ENCODE measurements at places on chromosomes 5 and 9. TPM values are rescaled to one million over a fixed set of nuclear protein-coding genes. Genes with fewer than 3 reads are reported as not detected.
A peak's percentile ranks its signal among the peaks of the same experiment; 100 is the strongest.

Gene HMCN2
- total RNA-seq, result not detected

Gene CDH10
- total RNA-seq, result not detected

Gene C9orf153
- total RNA-seq, result not detected

Gene PCDHGC5
- 0.17 TPM for total RNA-seq

Gene AHRR
- 11.0 TPM for total RNA-seq

- no peak for DNase-seq
Observed at GRCh38 chr9:95134457-95134881, 183.0 kb downstream of the FANCC start.

- DNase-seq, result no peak
Observed at GRCh38 chr5:97531549-97531948, 348.5 kb upstream of the RIOK2 start.

DNA sequence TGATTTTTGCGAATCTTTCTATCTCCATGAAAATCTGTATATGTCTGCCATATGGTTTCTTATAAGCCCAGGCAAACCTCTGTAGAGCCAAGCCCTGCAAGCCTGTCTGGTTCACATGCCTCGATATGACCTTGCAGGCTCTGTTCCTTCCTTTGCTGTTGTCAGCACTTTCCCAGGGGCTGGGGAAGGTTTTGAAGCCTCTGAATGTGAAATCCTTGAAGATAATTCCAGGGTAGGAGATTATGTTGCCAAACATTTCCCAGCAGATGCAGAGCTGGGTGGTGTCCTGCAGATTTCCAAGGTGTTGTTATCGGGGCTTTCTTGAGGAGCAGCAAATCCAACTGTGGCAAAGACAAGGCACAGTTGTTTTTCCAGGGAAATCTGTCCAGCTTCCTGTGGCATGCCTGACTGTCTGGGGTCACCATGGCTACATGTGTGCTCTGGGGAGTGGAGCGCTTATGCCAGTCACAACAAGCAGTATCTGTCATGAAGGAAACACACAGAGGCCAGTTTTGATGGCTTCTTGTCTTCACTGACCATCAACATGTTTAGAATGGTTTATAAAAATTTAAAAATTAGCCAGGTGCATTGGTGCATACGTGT is 60.7 kb upstream of the RPS23 start:
- DNase-seq, result no peak

DNA sequence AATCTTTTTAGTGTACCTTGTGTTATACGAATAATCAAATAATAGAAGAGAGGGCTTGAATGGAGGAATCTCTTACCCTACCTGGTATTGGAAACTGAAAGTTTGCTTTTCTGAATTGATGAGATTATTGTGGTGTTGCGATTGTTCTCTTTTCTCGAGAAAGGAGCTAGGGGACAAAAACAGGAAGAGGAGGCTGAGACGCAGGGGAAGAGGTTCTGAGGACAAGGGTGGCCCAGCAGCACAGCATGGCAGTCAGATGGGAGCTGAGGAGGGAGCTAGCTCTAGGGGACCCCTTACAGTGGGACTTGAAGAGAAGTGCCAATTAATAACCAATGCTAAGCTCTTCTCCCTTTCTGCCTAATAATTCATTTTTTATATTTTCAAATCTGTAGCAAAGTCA is 183.3 kb upstream of the DMAC1 start:
- DNase-seq, result no peak

- DNase-seq, result peak; percentile 86
Observed at GRCh38 chr9:136533775-136534157, 12.1 kb downstream of the NOTCH1 start.

DNA sequence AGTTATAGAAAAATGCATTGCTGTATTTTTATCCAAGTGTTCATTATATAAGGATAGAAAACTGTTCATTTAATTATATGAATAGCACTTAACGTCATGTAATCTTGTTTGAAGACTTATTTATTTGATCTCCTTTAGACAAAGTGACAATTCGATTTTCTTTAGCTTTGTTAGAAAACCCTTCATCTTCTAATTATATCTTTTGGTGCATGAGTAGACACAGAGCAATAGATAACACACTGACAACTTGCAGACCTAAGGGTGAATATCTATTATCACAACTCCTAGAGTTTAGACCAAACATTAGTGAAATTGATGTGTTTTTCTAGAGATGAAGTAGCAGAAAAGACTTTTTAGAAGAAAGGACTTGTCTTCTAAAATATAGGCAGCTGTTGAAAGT is 446.4 kb upstream of the SEMA6A start:
- no peak for DNase-seq

DNA sequence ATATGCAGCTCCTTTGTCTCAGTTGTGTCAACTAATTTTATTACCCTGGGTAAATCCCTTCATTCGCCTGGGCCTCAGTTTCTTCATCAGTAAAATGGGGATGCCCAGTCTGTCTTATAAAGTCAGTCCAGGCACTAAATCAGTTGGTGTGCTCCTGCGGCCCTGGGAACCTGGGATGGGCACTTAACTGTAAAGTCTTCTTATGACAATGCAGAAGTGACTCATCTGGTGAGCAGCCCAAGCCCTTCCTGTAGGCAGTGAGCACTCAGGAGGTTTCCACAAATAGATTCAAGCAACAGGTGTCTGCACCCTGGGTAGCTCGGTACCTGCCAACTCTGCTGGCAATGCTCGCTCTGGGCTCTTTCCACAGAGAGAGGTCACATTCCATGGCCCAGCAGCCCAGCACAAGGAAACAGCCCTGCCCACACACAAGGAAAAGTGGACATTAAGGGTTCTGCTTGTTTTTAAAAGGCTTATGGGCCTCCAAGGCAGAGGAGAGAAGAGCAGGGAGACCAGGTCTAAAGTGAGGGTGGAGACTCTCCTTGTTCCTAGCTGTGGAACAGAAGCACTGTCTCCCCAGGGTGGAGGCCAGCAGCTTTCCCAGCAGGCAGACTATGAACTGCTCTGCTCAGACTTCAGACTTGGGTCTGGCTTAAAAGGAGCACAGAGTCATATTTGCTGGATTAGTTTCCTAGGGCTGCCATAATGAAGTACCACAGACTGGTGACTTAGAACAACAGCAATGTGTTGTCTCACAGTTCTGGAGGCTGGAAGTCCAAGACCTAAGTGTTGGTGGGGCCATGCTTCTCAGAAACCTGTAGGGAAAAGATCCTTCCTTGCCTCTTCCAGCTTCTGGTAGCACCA is 89.7 kb upstream of the ADRA1B start:
- no peak for DNase-seq

- no peak for DNase-seq
Observed at GRCh38 chr9:87062746-87063145, 115.4 kb upstream of the GAS1 start.

DNA sequence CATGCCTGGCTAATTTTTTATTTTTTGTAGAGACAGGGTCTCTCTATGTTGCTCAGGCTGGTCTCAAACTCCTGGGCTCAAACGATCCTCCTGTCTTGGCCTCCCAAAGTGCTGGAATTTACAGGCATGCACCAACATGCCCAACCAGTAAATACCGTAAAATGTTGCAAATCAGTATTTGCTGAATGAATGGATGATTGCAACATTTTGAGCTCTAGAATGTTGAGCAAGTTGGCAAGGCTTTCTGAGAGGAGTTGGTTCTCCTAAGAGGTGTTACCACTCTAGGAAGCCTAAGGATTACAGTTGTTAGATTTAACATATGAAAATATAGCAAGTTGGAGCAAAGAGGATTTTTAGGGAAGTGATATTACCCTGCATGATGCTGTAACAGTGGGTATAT is 15.6 kb upstream of the DMXL1 start:
- DNase-seq, result no peak

GRCh38 chr5:54844905-54845566 is 140.4 kb downstream of the ESM1 start:
- DNase-seq, result no peak

DNA sequence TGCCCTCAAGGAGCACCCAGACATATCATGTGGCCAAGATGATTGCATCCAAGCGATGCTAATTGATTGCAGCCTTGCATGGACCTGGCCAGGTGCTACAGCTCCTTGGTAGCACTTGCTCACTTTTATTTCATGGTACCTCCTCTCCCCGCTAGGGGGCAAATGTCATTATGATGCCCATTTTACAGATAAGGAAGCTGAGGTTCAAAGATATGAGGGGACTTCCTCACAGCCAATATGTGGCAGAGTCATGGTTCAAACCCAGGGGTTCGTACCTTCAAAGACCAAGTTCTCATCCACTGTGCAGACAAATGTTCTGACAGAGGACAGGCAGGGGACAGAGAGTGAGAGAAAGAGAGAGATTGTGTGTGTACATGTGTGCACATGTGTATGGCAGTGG is 21.9 kb upstream of the KCNMB1 start:
- DNase-seq, result no peak

DNA sequence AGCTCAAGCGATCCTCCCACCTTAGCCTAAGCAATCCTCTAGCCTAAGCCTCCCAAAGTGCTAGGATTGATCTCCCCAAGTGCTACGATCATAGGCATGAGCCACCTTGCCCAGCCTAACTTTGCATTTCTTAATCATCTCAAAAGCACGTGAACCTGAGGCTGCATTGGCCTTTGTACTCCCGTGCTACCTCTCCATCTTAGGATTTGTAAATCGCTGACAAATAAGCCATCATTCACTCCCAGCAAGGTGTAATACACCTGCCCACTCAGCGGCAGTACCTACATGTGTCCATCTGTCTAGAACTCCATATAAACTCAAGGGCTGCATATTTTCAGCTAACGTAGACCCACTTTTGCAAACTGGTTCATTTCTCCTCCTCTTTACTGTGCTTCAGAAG is 2.8 kb downstream of the ANKH start:
- DNase-seq, result no peak

DNA sequence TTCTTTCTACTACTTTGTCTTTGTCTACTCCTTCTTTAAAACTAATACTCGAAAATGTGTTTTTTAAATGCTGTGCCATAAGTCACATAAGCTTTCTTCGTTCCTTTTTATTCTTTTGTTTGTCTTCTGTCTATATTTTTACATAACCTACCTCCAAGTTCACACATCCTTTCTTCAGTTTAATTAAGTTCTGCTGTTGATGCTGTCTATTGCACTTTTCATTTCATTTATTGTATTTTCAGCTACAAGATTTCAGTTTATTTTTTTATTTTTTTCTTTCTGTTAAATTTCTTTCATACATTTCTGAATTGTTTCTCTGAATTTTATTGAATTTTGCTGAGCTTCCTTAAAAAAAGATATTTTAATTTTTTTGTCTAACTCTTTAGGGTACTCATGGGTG is 878.2 kb downstream of the MAT2B start:
- DNase-seq, result no peak

GRCh38 chr9:124741662-124742061 is 29.4 kb downstream of the NR6A1 start:
- no peak for DNase-seq

GRCh38 chr5:169945831-169946261 is 34.4 kb downstream of the INSYN2B start:
- no peak for DNase-seq

DNA sequence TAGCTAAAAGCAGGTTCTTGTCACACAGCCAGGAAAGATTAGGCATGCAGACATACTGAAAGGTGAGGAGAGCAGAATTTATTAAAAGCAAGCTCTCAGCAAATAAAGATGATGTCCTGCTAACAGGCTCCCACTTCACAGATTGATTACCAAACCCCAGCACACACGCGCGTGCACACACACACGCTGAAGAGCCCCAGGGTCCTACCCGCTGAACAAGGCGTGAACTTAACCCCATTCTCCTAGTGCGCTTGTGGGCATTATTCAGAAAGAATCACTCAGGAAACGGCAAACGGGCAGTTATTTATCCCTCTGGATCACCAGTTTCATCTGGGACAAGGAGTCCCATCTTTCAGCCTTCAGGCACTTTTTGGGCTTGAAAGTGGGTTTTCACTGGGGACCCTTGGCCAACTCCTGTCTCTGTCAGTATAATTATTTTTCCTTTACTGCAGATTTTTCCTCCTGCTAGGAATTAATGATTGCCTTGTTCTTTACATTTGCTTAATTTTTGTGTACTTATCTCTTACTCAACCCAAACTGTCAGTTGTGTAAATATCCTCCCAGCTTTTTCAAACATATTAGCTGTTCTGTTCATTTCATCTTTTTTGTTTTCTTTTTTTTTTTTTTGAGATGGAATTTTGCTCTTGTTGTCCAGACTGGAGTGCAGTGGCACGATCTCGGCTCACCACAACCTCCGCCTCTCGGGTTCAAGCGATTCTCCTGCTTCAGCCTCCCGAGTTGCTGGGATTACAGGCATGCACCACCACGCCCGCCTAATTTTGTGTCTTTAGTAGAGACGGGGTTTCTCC is 92.6 kb downstream of the RIC1 start:
- DNase-seq, result no peak

- no peak for DNase-seq
Observed at GRCh38 chr9:97307091-97307490, 368 bp upstream of the CCDC180 start.

DNA sequence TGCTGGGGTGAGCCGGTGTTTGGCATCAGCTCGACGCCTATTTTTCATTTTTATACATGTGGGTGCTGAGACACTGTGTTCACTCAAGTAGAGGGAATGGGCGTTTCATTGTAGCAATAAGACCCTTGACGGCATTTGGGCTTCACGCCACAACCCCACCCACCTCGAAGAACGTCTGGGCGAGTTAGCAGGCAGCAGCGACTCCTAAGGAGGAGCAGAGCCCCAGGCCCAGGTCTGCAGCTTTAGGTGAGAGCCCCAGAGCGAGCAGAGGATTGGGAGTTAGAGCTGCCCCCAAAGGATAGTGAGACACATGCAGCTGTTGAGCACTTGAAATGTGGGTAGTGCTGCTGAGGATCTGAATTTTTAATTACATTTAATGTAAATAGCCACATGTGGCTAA is 1.6 kb upstream of the ZFP62 start:
- no peak for DNase-seq

GRCh38 chr5:160950311-160950710 is 98.3 kb upstream of the ATP10B start:
- DNase-seq, result no peak

DNA sequence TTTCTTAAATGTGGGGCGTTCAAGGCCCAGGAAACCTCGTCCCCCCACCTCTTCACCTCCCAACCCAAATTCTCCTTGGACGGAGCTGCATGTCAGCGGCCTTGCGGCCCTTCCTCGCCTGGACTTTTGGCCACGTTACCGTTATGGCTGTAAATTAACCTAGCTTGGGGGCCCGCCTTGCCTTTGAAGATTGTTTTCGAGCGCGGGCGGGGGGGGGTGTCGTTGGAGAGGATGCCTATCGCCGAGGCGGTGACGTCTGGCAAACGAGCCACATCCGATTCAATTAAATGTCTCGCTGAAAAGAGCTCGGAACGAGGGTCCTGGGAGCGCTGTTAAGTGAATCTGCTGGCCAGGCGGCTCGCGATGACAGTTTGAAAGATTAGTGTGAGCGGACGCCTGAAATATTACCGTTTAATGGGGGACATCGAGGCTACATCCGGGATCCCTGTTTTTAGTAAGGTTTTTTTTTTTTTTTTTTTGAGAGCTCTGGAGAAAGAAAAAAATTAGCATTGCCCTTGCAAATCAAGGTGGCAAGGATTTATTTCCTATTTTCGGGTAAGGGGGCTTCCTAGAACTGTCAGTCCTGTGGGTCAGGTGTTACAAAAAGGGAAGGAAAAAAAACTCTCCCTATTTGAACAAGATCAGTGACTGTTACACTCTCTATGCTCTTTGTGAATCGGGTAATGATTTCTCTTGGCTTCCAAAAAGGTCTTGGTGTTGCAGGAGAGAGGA is 2.3 kb upstream of the NKX2-5 start:
- no peak for DNase-seq

Data from natural killer cell treated with Interleukin-12 subunit alpha and Interleukin-12 subunit beta and Interleukin-15 and Interleukin-18, amount 100 ng/mL, for 72 hours (primary cell).